ENCODE measurements at places on chromosomes 5 and 9.

GRCh38 chr9:23686257-23686656 lies 139.8 kb downstream of the ELAVL2 start:
- no peaks in the 10 kb centered on the region for H3K36me3 ChIP-seq
- H3K27me3 ChIP-seq, result no peaks in the 10 kb centered on the region

DNA sequence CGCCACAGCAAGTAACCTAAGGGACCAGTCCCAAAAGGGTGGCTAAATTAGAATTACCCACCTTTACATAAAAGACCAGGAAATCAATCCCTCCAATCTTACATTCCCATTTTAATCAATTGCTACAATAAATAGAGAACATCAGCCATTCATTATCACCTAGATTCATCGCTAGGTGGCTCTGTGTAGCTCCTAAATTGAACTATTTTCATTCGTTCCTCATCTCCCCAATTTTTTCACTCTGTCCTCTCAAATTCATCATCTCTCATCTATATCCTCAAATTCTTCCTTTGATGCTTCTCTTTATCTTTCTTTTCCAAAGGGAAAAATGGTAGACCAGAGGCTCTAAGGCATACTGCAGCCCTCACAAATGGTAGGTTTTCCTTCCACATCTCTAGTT lies 108.2 kb upstream of the TNC start:
- no peak overlapping the region for H3K4me3 ChIP-seq
- H3K36me3 ChIP-seq, result no peaks in the 10 kb centered on the region
- no peaks in the 10 kb centered on the region for H3K4me1 ChIP-seq
- H3K27me3 ChIP-seq, result no peaks in the 10 kb centered on the region
- no peak overlapping the region for H3K27ac ChIP-seq
- no peak for DNase-seq

DNA sequence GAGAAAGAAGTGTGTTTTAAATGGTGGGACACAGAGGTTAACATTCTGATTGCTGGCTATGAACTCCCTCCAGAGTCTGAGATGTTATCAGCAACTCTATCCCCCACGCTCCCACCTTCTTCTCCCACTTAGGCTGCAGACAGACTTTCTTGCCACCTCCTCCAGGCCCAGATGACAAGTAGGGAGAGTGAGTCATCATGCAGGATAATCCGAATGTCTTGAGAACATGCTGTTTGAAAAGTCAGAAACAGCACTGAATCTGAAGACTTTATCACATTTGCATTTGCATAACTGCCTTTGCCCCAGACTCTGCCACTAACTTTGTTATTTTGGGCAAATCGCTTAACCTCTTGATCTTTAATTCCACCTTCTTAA lies 139.8 kb downstream of the ESM1 start:
- H3K4me3 ChIP-seq, result no peak overlapping the region
- H3K36me3 ChIP-seq, result no peaks in the 10 kb centered on the region
- H3K4me1 ChIP-seq, result peaks cover 8% of the 10 kb centered on the region
- H3K27ac ChIP-seq, result no peak overlapping the region

DNA sequence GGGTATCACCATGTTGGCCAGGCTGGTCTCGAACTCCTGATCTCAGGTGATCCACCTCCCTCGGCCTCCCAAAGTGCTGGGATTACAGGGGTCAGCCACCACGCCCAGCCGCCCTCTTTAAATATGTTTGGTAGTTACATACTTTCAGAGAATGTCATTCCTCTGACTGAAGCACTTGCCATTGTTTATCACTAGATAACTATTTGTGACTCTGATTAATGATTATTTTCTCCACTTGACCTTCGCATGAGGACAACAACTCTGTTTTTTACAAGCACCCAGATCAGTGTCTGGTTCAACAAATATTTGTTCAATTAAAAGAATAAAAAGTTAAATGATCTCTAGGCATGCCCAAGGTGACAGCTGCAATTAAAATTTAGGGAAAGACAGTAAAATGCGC lies 56.2 kb downstream of the CLINT1 start:
- no peak for DNase-seq
- H3K27ac ChIP-seq, result no peak overlapping the region
- no peak overlapping the region for H3K4me3 ChIP-seq
- H3K36me3 ChIP-seq, result peaks cover 35% of the 10 kb centered on the region
- no peaks in the 10 kb centered on the region for H3K27me3 ChIP-seq

DNA sequence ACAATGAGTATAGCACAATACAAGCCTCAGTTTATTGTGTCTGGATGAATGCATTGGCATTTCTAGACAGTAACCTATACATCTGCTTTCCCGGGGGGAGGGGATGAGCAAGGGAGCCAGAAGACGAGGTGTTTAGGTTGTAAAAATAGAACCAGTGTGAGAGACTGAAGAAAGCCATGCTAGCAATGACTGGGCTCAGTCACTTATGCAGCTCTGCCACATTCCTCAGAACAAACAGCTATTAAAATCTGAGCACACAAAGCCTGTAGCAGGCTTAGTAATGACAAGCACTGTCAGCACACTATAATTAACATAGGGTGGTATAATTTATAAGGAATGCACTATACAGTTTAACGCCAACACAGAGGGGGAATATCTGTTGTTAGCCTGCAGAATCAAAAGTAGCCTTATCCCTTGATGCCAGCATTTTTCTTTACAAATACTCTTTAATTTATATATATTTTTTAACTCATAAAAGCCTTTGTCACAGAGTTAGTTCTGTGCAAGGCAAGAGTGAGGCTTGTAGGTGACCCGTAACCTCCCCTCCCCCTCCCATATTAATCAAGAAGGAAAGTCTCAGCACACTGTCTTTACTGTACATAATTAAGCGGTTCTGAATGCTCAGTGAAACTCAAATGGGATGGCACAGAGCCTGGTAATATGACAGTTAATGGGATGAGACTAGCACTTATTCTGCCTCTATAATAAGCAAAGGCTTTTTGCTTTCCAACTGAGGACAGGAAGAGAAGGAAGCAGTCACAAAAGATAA lies 295.4 kb downstream of the CSNK1G3 start:
- no peaks in the 10 kb centered on the region for H3K27me3 ChIP-seq
- DNase-seq, result no peak
- peaks cover 4% of the 10 kb centered on the region for H3K4me1 ChIP-seq
- H3K27ac ChIP-seq, result no peak overlapping the region
- no peak overlapping the region for H3K4me3 ChIP-seq
- H3K36me3 ChIP-seq, result no peaks in the 10 kb centered on the region

DNA sequence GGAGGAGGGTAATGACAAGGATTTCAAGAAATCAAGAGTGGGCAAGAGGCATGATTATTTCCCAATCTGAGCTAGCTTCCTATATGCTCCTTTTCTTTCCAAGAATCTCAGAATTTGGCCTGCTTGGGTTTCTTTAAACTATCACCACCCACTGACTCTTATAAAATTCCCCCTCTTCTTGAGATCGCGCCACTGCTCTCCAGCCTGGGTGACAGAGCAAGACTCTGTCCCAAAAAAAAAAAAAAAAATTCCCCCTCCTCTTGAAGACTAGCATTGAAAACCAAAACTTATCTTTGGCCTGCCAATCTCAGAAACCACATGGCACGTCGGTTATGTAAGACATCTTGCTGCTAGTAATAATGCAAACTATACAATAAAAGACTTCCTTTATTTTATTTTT lies 3.4 kb upstream of the DMXL1 start:
- no peak overlapping the region for H3K27ac ChIP-seq
- H3K4me3 ChIP-seq, result no peak overlapping the region
- no peaks in the 10 kb centered on the region for H3K36me3 ChIP-seq
- H3K27me3 ChIP-seq, result no peaks in the 10 kb centered on the region
- no peak for DNase-seq
- H3K4me1 ChIP-seq, result peaks cover 6% of the 10 kb centered on the region

- DNase-seq, result no peak
- H3K36me3 ChIP-seq, result no peaks in the 10 kb centered on the region
- H3K4me1 ChIP-seq, result peaks cover 6% of the 10 kb centered on the region
These were observed 32.1 kb downstream of the GRAMD2B start for GRCh38 chr5:126455264-126455663.

- no peaks in the 10 kb centered on the region for H3K4me1 ChIP-seq
- H3K36me3 ChIP-seq, result no peaks in the 10 kb centered on the region
- no peak overlapping the region for H3K4me3 ChIP-seq
- peak; percentile 73 for DNase-seq
- no peaks in the 10 kb centered on the region for H3K27me3 ChIP-seq
These were observed 218.1 kb upstream of the CD180 start for GRCh38 chr5:67414712-67415111.

- DNase-seq, result peak; percentile 30
- peaks cover 4% of the 10 kb centered on the region for H3K4me1 ChIP-seq
- no peaks in the 10 kb centered on the region for H3K36me3 ChIP-seq
- no peak overlapping the region for H3K27ac ChIP-seq
These were observed 19.2 kb downstream of the DOCK2 start for GRCh38 chr5:169656125-169656901.

DNA sequence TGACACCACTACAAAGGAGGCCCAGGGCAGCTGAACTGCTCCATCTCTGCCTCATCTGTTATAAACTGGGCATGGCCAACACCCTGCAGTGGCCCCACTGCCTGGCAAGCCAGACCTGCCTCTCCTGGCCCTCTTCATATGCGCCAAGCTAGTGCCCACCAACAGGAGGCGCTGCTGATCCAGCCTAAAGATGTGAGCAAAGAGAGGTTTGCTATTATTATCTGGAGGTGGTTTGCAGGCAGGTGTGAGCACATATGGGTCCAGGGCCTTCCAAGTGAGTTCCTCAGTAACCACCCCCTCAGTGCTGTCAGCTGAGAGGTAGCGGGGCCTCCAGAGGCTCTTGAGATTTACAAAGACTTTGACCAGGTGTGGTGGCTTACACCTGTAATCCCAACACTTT lies 232.2 kb downstream of the SYK start:
- no peak for DNase-seq
- no peak overlapping the region for H3K27ac ChIP-seq
- H3K27me3 ChIP-seq, result peaks cover 10% of the 10 kb centered on the region
- no peak overlapping the region for H3K4me3 ChIP-seq

GRCh38 chr9:129400001-129400970 lies 220.6 kb downstream of the C9orf50 start:
- H3K4me1 ChIP-seq, result peaks cover 10% of the 10 kb centered on the region
- H3K27ac ChIP-seq, result no peak overlapping the region
- H3K36me3 ChIP-seq, result no peaks in the 10 kb centered on the region
- H3K4me3 ChIP-seq, result no peak overlapping the region

GRCh38 chr5:159883522-159883950 lies 32.7 kb upstream of the ADRA1B start:
- peak; percentile 79 for DNase-seq
- H3K36me3 ChIP-seq, result no peaks in the 10 kb centered on the region
- H3K27ac ChIP-seq, result no peak overlapping the region

DNA sequence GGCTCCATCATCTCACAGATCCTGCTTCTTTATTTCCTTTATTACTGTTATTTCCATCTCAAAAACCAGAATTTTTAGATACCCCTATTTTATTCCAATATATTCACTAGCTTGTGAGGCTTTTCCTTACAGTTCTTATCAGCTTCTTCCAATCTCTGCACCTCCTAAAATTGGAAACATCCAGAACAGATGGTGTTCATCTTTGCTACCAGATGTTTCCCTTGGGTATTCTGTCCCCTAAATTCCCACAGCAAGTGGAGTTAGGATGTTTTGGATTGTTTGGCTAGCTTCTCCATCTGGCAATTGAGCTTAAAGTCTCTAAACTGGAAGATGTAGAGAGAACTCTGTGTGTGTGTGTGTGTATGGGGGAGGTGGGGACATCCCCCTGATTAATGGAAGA lies 580.4 kb downstream of the DTWD2 start:
- no peaks in the 10 kb centered on the region for H3K36me3 ChIP-seq
- H3K4me3 ChIP-seq, result no peak overlapping the region
- no peaks in the 10 kb centered on the region for H3K27me3 ChIP-seq
- no peak overlapping the region for H3K27ac ChIP-seq
- no peak for DNase-seq

DNA sequence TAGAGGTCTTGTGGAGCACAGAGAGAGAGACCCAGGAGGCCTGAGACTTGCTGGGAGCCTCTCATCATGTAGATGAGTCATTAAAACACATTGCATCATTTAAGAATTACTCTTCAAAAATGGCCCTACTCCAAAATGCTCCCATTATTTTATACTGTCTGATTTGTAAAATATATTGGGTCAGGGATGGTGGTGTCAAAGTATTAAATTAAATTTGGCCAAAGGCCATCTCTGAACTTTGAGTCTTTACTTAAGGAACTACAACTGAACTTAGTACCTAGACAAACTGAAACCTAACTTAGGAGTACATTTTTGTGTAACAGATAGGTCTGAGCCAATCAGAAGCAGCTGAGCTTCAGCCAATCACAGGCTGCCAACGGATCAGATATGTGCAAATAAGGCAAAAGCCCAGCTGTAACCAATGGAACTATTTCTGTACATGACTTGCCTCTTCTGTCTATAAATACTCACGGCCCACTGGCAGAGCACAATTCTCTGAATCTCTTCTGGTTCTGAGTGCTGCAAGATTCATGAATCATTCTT lies 657.2 kb downstream of the TLE1 start:
- H3K4me1 ChIP-seq, result peaks cover 38% of the 10 kb centered on the region
- H3K27me3 ChIP-seq, result no peaks in the 10 kb centered on the region
- H3K4me3 ChIP-seq, result no peak overlapping the region
- H3K36me3 ChIP-seq, result no peaks in the 10 kb centered on the region
- peak overlapping the region; percentile 79 for H3K27ac ChIP-seq

DNA sequence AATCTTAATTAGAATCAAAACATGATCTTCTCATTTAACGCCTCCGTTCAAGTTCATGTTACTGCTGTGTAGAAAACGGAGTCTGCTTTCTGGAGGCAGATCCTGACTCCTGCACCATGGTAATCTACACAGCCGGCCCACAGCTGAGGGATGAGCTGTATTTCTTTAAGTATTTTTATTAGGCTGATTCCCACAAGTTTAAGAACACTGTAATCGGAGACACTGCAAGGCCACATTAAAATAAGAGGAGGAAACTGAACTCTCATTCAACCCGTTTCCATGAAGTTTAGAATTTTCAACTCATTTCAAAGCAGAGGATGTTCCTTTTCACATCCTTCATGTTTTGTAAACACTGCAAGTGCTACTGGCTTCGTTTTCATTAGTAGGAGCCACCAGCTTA lies 372.2 kb downstream of the NFIB start:
- no peaks in the 10 kb centered on the region for H3K36me3 ChIP-seq
- H3K27ac ChIP-seq, result no peak overlapping the region
- no peaks in the 10 kb centered on the region for H3K27me3 ChIP-seq

GRCh38 chr9:110728058-110728457 lies 59.5 kb downstream of the MUSK start:
- no peak overlapping the region for H3K4me3 ChIP-seq
- no peak overlapping the region for H3K27ac ChIP-seq
- no peaks in the 10 kb centered on the region for H3K4me1 ChIP-seq
- H3K36me3 ChIP-seq, result no peaks in the 10 kb centered on the region
